ENCODE measurements at places on chromosomes 2 and 18.
A peak's percentile ranks its signal among the peaks of the same experiment; 100 is the strongest.

- peak; percentile 21 for DNase-seq
Measured at GRCh38 chr2:112216167-112216566, 38.7 kb downstream of the ZC3H8 start.

GRCh38 chr2:47344890-47345589 lies 57.9 kb upstream of the MSH2 start:
- DNase-seq, result peak; percentile 56

- DNase-seq, result no peak
Measured at GRCh38 chr2:240430595-240430994, 4.9 kb upstream of the GPC1 start.

GRCh38 chr2:1846046-1847015 lies 102.0 kb upstream of the PXDN start:
- DNase-seq, result no peak

- no peak for DNase-seq
Measured at GRCh38 chr2:10930721-10931516, 19.2 kb downstream of the KCNF1 start.

GRCh38 chr18:58364876-58365528 lies 263.9 kb downstream of the ALPK2 start:
- peak; percentile 91 for DNase-seq

- peak; percentile 23 for DNase-seq
Measured at GRCh38 chr2:25041307-25041927, 459 bp upstream of the EFR3B start.

- no peak for DNase-seq
Measured at GRCh38 chr2:119706221-119706620, 27.2 kb downstream of the TMEM177 start.

All from HT1080 (cell line).